Brain (organoid and tissue), 16 donors: ENCODE measurements at places on chromosomes 13 and 19. TPM values are rescaled to one million over a fixed set of nuclear protein-coding genes. Genes with fewer than 3 reads are reported as not detected.

DNA sequence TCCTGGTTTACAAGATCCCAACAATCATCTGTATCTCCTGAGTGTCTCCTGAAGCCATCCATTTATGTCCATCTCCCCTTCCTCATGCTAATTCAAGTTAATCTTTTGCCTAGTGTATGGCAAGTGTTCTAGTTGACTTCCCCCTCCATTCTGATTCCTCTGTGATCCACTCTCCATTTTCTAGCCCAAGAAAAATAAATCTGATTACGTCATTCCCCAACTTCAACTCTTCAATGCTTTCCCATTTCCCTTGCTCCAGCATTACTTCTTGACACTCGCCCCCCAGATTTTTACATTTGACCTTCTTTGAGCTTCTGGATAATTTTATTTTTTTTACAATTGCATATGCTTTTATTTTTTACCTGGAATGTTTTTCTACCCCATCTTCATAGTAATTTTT lies 640.8 kb downstream of the TBC1D4 start:
- DNase-seq, result no peak

PSG6 gene
- not detected for polyA plus RNA-seq

- no peak for DNase-seq
These were observed 442 bp downstream of the REXO1 start for GRCh38 chr19:1847684-1848398.

DNA sequence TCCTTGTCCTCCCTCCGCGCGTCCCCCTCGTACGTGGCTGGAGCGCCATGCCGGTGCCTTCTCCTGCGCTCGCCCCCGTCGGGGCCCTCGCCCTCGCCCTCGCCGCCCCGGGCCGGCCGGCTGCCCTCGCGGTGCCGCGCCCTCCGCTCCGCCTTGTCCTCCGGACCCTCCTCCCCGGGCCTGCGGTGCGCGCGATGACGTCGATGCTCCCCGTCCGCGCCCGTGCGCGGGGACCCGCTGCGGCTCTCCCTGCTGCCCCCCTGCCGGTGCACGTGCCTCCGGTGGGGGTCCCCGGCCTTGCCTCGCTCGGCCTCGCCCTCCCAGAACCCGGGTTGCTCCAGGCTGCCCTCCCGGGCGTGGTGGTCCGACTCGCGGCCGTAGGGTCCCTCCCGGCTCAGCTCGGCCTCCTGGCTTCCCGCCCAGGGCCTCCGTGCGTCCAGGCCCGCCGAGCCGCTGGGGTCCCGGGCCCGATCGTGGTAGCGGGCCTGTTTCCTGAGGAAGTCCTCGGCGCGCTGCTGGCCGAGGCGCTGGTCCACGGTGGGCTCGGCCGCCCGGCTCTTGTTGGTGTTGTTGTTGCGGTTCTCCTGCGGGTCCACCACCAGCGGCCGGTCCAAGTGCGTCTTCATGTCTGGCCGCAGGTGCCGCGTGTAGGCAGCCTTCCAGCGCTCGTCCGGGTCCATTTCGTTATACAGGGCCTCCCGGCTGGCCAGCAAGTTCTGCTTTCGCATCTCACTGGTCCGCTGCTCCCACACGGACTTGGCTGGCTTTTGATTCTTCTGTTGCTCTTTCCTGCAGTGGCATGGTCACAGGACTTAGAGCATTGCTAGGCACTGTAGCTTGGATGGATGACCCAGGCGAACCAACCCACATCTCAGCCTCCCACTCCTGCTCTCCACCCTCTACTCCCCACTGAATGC lies 148.6 kb downstream of the IER2 start:
- no peak for DNase-seq
